ENCODE measurements at places on chromosomes 13 and 19.

DNA sequence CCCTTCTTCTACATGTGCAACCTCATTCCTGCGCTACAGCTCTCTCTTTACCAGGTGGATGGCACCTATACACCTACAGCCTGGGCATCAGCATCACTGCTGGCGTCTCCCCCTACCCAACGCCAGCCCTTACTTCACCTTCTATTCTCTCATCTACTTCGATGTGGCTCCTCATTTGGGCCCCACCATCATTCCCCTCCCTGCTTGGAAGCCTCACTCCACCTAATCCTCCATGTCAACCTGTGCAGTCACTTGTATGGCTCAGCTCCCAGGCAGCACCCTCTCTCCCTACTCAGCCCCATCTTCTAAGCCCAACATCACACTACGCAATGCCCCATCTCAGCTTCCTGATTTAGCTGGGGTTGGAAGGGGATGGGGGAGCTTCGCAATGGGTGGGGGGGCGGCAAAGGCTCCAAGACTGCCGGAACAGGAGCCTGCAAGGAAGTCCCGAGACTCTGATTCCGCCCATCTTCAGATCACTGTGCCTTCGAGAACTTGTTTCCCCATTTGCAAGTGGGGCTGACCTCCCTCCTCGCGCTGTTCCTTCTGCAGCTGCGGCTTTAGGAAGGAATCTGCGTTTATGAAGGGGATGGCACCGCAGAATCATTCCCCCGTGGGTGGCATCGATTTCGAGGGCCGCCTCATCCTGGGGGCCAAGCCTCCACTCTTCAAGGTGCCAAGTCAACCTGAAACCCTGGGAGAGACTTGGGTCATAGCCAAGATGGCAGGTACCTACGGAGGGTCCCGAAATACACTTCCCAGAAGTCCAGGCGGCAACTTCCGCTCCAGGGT lies 913 bp downstream of the MZF1 start:
- no peak for DNase-seq

- no peak for DNase-seq
Observed at GRCh38 chr13:34420702-34421346, 521.2 kb upstream of the NBEA start.

- DNase-seq: no peak
Observed at GRCh38 chr19:55597501-55597921, 1.8 kb downstream of the FIZ1 start.

DNA sequence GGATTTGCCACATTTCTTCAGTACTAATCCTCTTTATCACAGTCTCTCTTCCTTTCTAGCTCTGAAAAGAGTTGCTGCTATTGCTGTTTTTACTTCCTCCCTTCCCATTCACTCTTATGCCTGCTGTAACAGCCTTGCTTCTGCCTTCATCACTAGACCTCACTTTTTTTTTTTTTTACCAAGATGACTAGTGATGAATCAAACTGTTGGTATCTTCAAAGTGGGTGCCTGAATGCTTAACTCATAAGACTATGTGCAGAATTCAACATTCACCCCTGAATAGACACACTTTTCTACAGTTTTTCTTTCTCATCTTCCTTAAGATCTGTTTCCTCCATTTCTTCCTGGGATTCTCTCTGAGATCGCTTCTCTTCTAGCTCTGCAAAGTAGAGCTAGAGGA lies 217.2 kb upstream of the HTR2A start:
- no peak for DNase-seq

DNA sequence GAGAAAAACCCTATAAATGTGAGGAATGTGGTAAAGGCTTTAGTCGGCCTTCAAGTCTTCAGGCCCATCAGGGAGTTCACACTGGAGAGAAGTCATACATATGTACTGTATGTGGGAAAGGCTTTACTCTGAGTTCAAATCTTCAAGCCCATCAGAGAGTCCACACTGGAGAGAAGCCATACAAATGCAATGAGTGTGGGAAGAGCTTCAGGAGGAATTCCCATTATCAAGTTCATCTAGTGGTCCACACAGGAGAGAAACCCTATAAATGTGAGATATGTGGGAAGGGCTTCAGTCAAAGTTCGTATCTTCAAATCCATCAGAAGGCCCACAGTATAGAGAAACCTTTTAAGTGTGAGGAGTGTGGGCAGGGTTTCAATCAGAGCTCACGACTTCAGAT lies 11.7 kb downstream of the ZNF226 start:
- no peak for DNase-seq

- no peak for DNase-seq
Observed at GRCh38 chr13:75725736-75726135, 89.6 kb downstream of the LMO7 start.

DNA sequence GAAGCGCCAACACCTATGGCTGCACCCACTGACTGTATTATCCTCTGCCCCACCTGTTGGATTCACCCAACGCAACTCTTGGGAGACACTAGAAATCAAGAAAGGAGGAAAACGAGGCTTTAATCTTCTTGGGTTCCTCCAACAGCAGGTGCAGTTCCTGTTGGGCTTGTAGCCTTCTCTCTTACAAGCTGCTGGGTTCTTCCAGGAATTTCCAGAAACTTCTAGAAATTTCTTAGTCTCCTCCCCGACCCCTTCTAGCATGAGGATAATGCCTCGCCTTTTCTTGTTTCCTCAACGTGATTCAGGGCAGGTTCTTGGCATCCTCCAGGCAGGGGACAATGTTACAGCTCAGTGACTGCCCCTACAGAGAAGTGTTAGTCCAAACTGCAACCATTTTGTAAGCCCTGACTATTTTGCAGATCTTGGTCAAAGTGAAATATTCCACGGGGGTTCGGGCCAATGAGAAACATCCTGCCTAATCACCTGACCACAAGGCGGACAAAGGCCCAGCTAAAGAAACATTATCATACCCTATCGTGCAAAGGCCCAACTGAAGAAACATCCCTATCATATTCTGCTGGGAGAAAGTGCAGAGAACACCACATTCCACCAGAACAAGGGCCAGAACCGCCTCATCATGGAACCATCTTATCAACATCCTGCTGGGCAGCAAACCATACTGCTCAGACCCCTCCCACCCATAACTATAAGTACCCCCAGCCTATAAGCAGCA lies 614 bp upstream of the PNMA8A start:
- DNase-seq: no peak

DNA sequence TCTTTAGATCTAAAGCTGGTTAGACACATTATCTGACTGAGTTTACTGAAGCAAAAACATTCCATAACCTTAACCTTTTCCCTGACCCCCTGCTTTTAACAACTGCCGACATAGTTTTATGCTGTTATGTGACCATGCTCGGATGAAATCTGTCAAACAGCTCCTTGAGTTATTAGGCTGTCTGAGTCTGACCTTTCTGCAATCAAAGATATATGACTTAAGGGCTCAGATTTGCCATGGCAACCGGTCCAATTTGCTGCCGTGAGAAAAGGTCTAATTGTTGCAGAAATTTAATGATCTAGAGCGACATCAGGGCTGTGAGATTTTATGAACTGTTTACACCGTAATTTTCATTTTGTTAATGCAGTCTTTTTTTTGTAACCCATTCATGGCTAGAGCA lies 61.8 kb downstream of the URI1 start:
- no peak for DNase-seq

DNA sequence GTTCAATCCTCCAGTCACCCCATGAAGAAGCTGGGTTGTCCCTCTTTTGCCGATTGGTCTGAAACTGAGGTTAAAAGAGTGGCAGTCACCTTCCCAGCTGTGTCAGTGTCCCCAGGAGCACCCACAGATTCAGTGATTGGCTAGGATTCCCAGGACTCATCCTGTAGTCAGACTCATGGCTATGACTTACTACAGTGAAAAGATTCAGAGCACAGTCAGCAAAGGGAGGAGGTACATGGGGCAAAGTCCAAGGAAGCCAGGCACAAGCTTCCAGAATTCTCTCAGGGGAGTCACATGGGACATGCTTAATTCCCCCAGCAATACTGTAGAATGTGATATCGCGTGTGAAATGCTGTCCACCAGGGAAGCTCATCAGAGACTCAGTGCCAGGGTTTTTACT lies 14.2 kb downstream of the ZNF473 start:
- DNase-seq: no peak

- no peak for DNase-seq
Observed at GRCh38 chr13:23513455-23513854, 56.8 kb upstream of the TNFRSF19 start.

- DNase-seq: no peak
Observed at GRCh38 chr13:66159511-66159910, 1070.6 kb downstream of the PCDH9 start.

DNA sequence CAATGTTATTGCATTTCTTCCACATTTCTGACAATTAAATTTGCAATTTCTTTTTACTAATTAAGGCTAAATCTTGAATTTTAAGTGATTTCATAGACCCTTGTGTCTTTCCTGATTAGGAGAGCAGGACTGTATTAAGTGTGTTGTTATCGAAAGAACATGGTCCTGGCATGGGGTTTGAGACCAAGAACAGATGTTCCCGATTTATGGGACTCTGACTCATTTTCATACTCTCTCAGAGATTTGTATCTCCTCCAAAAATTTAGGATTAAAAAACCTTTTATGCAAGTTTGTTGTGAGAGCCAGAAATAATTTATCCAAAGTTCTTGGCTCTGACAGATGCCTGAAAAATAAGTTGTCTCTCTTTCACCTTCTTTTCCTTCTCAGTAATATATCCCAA lies 589.3 kb upstream of the ARGLU1 start:
- DNase-seq: no peak
